ENCODE measurements at places on chromosomes 3 and 15.

GRCh38 chr3:192850451-192850981, 67.1 kb downstream of the MB21D2 start:
- DNase-seq, result peak; percentile 80

- peak; percentile 9 for DNase-seq
These were observed 7.9 kb upstream of the ZMAT3 start for GRCh38 chr3:179079537-179079936.

DNA sequence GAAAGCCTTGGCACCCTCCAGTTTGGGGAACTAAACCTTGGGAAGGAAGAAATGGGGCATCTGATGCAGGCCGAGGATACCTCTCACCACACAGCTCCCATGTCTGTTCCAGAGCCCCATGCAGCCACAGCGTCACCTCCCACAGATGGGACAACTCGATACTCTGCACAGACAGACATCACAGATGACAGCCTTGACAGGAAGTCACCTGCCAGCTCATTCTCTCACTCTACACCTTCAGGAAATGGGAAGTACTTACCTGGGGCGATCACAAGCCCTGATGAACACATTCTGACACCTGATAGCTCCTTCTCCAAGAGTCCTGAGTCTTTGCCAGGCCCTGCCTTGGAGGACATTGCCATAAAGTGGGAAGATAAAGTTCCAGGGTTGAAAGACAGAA, 7.7 kb downstream of the MAP1A start:
- DNase-seq, result no peak

GRCh38 chr3:146160321-146160963, 542 bp downstream of the PLOD2 start:
- DNase-seq, result peak; percentile 20

GRCh38 chr15:40270246-40270995, 12.4 kb downstream of the ANKRD63 start:
- no peak for DNase-seq

- no peak for DNase-seq
These were observed 77.0 kb downstream of the INO80 start for GRCh38 chr15:41039121-41039520.

DNA sequence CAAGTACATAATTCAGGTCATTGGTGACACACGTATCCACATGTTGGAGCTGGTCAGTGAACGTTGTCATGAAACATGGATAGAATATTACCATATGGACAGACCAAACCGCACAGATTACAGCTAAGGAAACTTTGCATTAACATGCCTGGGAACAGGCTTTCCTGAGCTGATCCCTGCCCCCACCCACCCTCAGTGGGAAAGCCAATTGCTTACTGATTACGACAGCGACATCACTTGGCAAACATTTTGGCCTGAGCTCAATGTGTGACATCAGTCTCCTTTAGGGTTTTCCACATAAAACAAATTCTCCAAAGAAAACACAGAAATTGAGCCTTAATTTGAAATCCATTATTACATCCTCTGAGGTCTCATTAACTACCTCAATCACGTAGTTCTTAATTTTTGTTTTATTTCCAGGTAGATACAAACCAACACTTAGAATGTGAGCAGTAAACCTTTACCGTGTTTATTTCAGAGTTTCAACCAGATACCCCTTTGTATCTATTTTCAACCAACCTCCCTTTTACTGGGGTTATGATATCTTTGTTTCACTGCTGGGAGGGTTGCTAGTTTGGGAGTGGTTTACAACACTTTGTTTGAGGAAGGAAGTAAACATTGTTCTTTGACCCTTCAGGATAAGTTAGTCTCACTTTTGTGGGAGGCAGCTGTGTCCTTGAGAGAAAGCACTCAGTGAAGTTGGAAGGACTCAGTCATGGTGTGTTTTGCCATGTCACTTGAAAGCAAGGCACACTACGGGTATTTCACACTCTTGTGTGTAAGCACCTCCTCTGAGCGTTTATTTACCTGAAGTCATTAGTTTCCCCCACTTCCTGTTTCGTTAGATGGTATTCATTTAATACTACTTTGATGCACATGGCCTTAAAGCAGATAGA, 103.1 kb downstream of the CMSS1 start:
- no peak for DNase-seq

DNA sequence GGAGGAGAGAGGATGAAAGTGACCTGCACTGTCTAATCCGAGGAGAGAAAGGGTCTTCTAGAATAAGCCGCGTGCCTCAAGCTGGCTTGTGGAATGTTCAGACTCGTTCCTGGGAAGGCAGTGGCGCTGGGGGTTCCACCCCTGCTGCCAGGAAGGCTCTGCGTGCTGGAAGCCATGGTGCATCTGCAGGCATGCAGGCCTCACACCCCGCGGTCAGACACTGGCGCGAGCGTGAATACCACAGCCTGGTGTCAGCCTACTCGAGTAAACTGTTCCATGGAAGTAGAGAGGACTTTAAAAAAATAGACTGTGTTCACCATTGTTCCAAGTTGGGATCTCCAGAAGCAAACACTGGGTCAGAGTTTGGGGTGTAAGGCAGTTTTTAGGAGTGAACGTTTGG, 25.9 kb upstream of the GABRG3 start:
- no peak for DNase-seq

GRCh38 chr15:68055224-68055705, 1.1 kb downstream of the PIAS1 start:
- peak; percentile 75 for DNase-seq

DNA sequence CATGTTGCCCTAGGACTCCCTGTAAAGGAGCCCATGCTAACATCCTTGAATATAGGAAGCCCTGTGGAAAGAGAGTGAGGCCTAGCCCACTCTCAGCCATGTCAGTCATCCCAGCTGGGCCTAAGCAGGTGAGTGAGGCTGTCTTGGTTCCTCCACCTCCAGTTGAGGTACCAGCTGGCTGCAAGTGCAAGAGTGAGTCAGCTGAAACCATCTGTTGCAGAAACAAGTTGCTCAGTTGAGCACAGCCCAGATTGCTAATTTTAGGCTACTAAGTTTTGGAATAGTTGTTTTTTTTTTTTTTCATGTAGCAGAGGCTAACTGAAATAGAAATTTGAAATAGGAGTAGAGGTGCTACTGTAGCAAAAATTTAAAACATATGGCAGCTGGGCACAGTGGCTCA, 43.7 kb upstream of the ADPGK start:
- DNase-seq, result no peak

- no peak for DNase-seq
These were observed 166.1 kb upstream of the POU1F1 start for GRCh38 chr3:87442470-87442869.

- no peak for DNase-seq
These were observed 15.6 kb upstream of the DAG1 start for GRCh38 chr3:49454458-49454857.

DNA sequence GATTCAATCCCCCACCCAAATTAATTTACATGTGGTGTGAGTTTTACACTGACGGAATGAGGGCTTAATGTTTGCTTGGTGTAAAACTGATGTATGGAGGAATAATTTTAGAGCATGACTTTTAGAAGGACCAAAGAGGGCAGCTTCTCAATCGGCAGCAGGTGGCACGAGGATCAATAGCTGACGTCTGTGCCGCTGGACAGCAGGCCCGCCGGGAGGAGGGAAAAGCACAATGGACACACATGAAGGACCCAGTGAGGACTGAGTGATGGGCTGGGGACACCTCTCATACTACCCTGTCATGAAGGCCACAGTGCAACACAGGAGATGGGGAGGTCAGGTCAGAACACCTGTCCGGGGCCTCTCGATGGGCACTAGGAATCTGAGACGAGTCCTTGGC, 61.4 kb upstream of the NSMCE3 start:
- no peak for DNase-seq

Measured in activated CD4-positive, alpha-beta T cell treated with anti-CD3 and anti-CD28 coated beads, Interleukin-2, Interleukin-6, amounts not matched to agents 100 ng/mL and 50 ng/mL, durations not matched to agents 16 hours and 8 hours (primary cell).